ENCODE measurements at places on chromosomes 1 and 21. TPM values are rescaled to one million over a fixed set of nuclear protein-coding genes. Genes with fewer than 3 reads are reported as not detected.

DNA sequence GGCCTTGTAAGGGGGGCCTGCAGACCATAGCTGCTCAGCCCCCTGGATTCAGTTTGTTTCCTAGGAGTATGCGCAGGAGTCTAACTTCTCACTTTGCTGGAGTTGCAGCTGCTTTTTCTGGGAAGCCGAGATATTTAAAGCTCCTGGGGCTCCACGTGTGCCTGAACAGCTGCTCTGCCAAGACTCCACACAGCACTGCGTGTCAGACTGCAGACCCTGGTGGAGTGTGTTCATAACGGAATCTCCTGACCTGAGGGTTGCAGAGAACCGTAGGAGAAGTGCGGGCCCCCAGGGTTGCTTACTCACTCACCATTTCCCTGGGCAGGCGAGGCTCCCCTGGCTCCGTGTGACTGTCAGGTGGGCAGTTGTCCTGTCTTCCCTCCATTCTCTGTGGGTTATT, 474.3 kb upstream of the TMPRSS15 start:
- DNase-seq = no peak

GRCh38 chr1:247824023-247824422, at the start of gene OR14A16:
OR14A16 (minus strand) TSS chr1:247824119; CDS start chr1:247815729, 8,390 bp downstream.
- DNase-seq = no peak

GRCh38 chr1:245874942-245875580, 632.0 kb downstream of the SMYD3 start:
- peak; percentile 79 for DNase-seq

Gene FBXO2
- total RNA-seq = 4.2 TPM

DNA sequence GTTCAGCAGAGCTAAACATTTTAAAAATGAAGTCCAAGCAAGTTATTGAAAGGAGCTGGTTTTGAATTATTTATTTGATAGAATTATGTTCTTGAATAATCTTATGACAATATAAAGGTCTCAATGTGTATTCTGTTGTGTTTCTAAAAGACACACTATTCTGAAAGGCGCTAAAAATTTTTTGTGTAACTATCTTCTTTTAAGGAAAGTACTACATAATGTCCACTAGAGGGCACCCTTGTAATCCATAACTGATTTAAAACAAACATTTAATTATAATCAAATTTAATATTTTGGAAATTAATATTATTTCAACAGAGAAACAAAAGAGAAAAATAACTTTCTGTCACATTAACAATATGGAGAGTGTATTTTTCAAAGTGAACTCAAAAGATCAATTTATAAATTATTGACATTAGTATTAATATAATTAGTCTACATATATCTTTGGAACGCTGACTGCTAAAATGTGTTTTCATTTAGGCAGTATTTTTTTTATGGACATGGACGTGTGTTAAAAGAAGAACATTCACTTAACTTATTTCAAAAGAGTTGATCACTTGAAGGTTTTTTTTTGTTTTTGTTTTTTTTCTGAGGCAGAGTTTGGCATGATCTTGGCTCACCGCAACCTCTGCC, 248.4 kb downstream of the DENND1B start:
- no peak for DNase-seq

DNA sequence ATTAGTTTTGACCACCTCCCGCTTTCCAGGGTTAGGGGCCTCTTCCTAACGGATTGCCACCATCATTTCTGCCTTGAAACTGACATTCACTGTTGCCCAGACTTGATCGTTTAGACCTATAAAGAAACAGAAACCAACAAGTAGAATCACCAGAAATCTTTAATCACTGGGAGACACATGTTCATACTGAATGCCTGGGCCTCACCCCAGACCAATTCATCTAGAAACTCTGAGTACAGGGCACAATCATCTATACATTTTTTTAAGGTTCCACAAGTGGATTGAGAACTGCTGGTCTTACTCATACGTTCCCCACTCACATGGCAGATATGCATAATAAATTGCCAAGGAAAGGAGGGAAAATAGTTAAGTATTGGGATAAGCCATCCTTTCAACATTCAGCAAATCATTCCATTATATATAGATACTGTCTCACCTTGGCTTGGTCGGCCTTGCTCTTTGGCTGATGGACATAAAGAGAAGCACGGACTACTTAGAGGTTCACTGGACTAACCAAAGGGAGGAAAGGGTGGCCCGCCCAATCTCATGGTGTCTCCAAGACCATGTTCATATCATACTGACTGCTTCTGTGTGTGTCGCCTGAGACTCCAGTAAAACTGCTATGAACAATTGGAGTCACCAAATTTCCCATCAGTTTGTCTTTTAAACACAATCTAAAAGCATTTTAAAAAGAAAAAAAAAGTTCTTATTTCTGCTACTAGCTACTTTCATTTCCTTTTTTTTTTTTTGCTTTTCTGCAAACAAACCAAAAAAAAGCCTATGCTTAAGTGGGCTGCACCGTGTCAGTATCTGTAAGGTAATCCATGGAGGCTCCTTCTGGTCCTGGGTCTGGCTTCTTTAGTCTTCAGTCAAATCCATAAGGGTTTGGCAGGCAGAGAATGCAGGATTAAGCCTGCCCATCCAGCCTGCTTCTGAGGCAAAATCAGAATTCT, 9.4 kb upstream of the TARBP1 start:
- DNase-seq = no peak

DNA sequence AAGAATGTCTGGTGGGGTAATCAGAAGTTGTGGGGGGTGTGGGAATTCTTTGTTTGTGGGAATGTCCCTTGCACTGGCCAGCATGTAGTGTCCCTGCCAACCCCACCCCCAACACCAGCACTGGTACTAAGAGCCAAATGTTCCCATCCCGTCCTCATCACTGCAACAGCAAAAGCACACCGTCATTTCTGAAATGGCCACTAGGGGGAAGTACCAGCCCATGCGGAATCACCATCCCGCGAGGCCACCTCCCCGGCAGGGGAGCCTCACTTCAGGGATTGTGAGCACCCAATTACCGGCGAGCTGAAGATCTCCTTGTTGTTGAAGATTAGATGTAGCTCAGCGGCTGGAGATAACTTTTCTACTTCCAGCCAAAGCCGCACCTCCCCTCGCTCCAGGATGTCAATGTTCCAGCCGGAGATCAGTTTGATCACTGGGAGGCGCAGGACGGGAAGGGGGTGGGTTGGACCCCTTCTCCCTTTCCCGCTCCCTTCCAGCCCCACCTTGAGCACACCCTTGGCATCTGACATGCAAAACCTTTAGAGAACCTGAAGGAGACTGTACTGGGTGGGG, 41.0 kb downstream of the MYOM3 start:
- peak; percentile 72 for DNase-seq

All from Right ventricle myocardium inferior (tissue), 1 donor.